ENCODE measurements at places on chromosomes 12 and 14.

- no peak for DNase-seq
Measured at GRCh38 chr14:77616133-77616453, 344 bp downstream of the SPTLC2 start.

- DNase-seq: no peak
Measured at GRCh38 chr12:90569685-90570084, 385.3 kb downstream of the CCER1 start.

GRCh38 chr14:91220581-91221000 lies 23.9 kb downstream of the GPR68 start:
- no peak for DNase-seq

DNA sequence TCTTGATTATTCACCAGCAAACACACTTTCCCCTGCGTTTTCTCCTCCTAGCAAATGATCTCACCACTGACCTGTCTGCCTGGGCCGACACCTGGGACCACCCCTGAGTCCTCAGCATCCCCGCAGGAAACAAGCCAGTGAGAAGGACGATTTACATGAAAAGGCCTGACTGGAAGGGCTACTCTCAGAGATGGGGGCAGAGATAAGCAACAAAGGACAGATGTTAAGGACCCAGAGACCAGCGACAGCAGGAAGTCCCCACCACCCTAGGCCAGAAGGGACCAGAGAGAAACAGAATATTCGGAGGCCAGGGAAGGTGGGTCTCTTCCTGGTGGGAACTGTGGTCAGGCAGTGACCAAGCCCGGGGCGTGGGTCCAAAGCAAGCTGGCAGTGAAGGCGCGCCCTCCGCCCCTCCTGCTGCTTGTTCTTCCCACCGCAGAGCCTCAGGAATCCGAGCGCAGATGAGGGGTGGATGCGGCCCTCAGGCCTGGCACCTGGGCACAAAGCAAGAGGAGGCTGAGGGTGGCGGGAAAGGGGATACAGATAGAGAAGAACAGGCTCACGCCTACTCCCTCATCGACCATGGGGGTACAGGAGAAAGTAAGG lies 55.8 kb downstream of the STX2 start:
- no peak for DNase-seq

GRCh38 chr12:42143452-42144157 lies 1.1 kb downstream of the GXYLT1 start:
- no peak for DNase-seq

- DNase-seq: no peak
Measured at GRCh38 chr12:115574826-115575225, 702.7 kb downstream of the MED13L start.

GRCh38 chr14:66998013-66998412 lies 191.2 kb upstream of the GARIN2 start:
- DNase-seq: no peak

DNA sequence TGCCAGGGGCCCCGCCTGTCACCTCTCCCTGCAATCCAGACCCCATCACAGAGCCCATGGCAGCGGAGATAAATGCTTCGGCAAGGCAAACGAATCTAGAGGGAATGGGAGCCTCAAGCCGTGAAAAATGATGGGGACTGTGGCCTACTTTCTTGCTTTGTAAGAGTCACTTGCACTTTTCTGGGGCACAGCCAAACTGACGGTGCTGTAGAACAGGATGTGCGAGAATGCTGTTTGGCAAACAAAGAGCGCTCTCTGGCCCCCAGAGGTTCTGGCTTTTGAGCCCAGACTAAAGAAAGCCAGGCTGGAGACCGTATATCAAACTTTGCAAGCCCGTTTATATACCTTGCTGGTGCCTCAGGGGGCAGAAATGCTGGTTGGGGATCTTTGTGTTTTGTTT lies 108.7 kb downstream of the CACNA1C start:
- no peak for DNase-seq

DNA sequence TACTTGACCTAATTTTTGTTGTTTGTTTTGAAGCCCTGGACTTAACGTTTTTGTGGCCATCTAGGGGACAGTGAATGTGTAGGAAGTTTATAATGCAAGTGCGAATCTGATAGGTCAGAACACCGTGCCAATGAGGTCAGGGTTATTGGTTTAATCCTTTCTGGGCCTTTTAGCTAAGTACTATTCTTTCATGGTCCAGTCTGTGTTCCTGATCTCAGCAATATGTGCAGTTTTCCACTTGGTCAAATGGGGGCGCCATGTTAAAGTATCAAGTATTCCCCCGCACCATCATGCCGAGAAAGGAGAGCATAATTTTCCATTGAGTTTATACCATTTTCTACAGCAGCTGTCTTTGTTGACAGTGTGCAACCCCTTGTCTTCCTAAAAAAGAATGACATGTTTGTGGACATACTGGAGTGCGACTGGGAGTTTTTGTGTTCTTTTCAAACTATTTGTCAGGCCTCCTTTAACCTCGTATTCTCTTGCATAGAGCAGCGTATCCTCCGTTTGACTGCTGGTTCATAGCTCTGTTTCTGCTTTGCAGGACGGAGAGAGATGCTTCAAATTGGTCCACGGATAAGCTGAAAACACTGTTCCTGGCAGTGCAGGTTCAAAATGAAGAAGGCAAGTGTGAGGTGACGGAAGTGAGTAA lies 1.3 kb downstream of the AHSA1 start:
- no peak for DNase-seq

DNA sequence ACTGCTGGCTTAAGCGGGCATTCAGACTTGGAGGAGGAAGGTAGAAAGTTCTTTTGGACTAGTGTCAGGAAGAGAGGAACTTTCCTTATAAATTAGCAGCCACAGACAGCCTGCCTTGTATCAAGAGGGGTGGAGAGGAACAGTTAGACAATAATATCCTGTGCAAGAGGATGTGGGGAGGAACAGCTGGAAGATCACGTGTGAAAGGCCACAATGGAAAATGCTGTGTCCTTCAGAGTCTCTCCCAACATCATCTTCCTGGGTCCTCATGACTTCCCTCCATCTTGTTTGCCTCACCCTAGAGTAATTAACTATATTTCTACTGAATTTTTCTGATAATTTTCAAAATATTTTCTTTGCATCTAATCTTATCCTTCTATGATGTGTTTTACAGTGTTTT lies 117.4 kb downstream of the MGAT4C start:
- no peak for DNase-seq
